Stimulated activated CD4-positive, alpha-beta T cell treated with anti-CD3 and anti-CD28 coated beads, Interleukin-15, amount 100 ng/mL, for 48 hours (primary cell): ENCODE measurements at places on chromosomes 12 and 14.

DNA sequence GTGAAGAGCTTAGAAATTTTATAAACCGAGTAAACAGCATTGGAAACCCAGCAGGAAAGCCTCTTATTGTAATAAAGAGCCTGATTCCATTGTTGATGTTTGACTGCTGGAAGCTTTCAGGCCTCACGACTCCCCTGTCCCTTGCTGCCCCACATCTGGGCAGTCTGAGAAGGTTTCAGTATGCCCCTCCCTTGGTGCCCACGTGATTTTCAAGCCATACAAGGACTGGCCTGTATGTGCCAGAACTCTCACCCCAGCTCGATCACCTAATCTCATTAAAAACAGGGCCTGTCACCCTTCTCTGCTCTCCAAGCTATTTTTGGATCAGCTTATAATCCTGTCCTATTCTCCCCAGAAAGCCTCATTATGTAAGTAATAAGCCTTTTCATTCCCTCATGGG, 7.5 kb upstream of the PYROXD1 start:
- DNase-seq = no peak

DNA sequence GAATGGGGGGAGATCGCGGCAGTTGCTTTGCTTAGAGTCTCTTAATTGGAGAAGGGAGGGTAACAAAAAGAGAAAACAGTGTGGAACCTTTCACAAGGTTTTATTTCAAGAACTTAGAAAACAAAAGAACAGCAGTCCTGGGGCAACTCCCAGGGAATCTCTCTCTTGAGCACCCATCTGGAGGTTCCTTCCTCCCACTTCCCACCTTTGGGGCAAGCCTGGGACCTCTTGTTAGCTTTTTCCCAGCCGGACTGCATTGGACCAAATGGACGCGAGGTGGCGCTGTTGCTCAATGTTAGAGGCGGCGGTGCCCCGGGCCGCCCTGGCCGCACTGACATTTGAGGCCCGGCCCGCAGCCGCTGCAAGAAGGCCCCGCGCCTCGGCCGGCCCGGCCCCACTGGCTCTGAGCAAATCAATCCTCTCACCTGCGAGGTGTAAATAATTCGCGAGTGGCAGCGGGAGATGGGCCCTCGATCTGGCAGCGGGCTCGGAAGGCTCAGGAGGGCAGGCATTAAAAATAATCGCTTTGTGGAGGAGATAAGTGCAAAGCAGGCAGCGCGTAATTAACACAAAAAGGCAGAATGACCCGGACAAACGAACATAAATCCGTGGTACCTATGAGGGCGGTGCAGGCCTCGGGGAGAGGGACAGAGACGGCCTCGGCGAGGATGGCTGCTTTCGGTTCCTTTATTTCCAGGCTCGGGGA, 2.8 kb upstream of the HOXC8 start:
- peak; percentile 73 for DNase-seq

- DNase-seq = no peak
These were observed 5.8 kb upstream of the EVL start for GRCh38 chr14:100059438-100059781.

- DNase-seq = no peak
These were observed 2.2 kb downstream of the PAWR start for GRCh38 chr12:79688376-79689060.

GRCh38 chr14:22555384-22556011, 33.5 kb downstream of the DAD1 start:
- DNase-seq = peak; percentile 75

GRCh38 chr12:51132693-51133092, 40.2 kb downstream of the TFCP2 start:
- DNase-seq = no peak
